ENCODE measurements at places on chromosomes 13 and 19. TPM values are rescaled to one million over a fixed set of nuclear protein-coding genes. Genes with fewer than 3 reads are reported as not detected.

SAMD1 gene
- total RNA-seq, result 29.1 TPM

DAZAP1 gene
- 39.7 TPM for total RNA-seq

ASF1B gene
- 5.8 TPM for total RNA-seq

KCNRG gene
- 0.70 TPM for total RNA-seq

EDDM13 gene
- total RNA-seq, result not detected
